NT2/D1 (cell line): ENCODE measurements at places on chromosomes 11 and 22.

DNA sequence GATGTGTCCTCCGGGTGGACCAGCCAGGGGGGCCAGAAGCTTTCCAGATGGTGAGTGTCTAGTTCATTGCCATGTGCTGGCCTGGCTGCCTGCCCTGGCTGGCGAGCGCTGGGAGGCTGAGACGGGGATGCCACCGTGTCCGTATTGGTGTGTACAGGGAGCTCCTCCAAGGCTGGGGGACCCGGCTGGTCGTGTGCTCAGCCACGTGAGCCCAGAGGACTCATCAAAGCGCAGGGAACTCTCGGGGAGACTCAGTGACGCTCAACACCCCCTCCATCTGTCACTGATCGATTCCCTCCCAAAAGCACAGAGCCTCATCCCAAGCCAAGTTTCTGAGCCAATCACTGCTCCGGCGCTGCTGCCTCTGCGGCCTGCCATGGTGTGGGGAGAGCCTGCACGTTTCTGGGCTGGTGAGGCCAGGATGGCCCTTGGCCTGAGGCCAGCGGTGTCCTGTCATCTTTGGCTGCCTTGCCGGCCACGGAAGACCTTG lies 423.7 kb downstream of the SHANK2 start:
- no peak for DNase-seq

GRCh38 chr11:36110668-36111410 lies 167.0 kb downstream of the LDLRAD3 start:
- no peak for DNase-seq

DNA sequence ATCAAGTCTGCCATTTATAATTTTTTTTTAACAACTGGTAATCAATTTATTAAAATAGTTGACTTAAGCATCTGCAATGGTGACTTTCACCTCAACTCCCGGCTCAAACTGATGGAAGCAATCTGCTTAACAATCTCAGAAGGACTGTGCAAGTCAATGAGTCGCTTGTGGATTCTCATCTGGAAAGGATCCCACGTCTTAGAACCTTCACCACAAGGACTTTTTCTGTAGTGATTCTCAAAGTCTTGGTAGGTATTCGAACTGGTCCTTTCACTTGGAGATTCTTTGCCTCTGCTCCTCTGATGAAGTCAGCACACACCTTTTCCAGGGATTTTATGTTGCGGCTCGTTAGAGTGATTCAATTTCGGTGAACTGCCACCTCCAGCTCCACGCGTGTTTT lies 7.3 kb downstream of the RSF1 start:
- DNase-seq, result no peak

DNA sequence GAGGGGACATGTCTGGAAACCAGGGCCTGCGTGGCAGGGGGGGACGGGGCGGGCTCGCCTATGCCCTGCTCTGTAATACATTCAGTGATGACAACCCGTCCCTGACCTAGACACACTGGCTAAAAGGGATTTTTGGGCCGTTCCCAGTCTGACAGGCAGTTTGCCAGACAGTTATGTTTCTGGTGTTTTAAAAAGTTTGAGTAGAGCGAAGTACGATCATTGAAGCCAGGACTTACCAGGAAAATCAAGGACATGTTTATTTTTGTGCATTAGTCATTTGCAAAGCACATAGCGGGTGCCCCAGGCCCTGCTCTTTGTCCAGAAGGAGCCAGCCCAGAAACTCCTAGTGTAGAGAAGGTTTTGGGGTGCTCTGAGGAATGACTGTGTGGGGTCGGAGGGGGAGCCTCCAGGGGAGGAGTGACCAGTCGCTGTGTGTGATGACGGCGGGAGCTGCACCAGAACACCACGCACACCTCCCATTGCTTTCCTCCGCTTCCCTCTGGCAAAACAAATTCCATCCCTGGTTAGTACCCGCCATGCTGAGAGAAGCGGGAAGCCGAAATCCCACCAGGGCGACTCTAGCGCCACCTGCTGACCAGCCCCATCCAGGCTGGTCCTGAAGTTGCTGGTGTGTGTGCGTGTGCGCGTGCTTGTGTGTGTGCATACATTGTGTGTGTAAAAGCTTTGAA lies 50.8 kb downstream of the FBLN1 start:
- peak; percentile 64 for DNase-seq

GRCh38 chr11:60594998-60595642 lies 79.9 kb downstream of the MS4A13 start:
- no peak for DNase-seq

- DNase-seq, result no peak
Measured at GRCh38 chr11:131796541-131796940, 426.1 kb downstream of the NTM start.

- DNase-seq, result no peak
Measured at GRCh38 chr11:105226091-105226490, 86.5 kb upstream of the CARD18 start.

GRCh38 chr11:5267033-5267563 lies 2.6 kb downstream of the HBE1 start:
- no peak for DNase-seq

- DNase-seq, result no peak
Measured at GRCh38 chr11:118789501-118790356, 1.2 kb downstream of the DDX6 start.
